Dermis microvascular lymphatic vessel endothelial cell (primary cell): ENCODE measurements at places on chromosomes 6 and 20. TPM values are rescaled to one million over a fixed set of nuclear protein-coding genes. Genes with fewer than 3 reads are reported as not detected.

The PAX1 gene
- not detected in 2 replicates for total RNA-seq

The MROH8 gene
- total RNA-seq, result 0.64 and 1.6 TPM in 2 replicates

The GABRR1 gene
- total RNA-seq, result not detected in 2 replicates

The PRICKLE4 gene
- 6.4 and 9.5 TPM in 2 replicates for total RNA-seq

The GRIK2 gene
- total RNA-seq, result not detected in 2 replicates

The AURKA gene
- 9.7 and 27.5 TPM in 2 replicates for total RNA-seq

The COL21A1 gene
- 0.51 and 1.2 TPM in 2 replicates for total RNA-seq

The GNRH2 gene
- not detected in 2 replicates for total RNA-seq

The RBCK1 gene
- total RNA-seq, result 53.7 and 80.9 TPM in 2 replicates

The PRSS16 gene
- not detected in 2 replicates for total RNA-seq

The TCF15 gene
- 0.76 and 0.77 TPM in 2 replicates for total RNA-seq

The HLA-DRB1 gene
- total RNA-seq, result 0.76 and 2.1 TPM in 2 replicates

The CDH22 gene
- under 0.01 and 0.13 TPM in 2 replicates for total RNA-seq

- DNase-seq, result no peak
Measured at GRCh38 chr20:34243377-34243776, 2.2 kb downstream of the ASIP start.

GRCh38 chr20:16916165-16916564, 168.0 kb downstream of the OTOR start:
- DNase-seq, result no peak

DNA sequence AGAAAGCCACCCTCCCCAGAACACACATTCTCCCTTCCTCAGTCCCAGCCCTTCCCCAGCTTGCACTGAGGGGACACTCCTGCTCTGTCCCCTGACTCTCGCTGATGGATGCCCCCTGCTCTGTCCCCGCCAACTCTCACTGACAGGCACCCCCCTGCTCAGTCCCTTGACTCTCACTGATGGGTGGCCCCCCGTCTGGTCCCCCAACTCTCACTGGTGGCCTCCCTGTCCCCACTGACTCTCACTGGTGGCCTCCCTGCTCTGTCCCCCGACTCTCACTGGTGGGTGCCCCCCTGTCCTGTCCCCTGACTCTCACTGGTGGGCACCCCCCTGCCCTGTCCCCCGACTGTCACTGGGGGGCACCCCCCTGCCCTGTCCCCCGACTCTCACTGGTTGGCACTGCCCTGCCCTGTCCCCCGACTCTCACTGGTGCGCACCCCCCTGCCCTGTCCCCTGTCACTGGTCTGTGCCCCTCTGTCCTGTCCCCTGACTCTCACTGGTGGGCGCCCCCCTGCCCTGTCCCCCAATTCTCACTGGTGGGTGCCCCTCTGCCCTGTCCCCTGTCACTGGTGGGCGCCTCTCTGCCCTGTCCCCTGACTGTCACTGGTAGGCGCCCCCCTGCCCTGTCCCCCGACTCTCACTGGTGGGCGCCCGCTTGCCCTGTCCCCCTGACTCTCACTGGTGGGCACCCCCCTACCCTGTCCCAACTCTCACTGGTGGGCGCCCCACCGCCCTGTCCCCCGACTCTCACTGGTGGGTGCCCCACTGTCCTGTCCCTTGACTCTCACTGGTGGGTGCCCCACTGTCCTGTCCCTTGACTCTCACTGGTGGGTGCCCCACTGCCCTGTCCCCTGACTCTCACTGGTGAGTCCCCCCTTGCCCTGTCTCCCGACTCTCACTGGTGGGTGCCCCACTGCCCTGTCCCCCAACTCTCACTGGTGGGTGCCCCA, 60.9 kb downstream of the GINS1 start:
- no peak for DNase-seq

- DNase-seq, result no peak
Measured at GRCh38 chr6:40931931-40932330, 107.1 kb downstream of the UNC5CL start.

GRCh38 chr6:42627674-42628073, 63.8 kb downstream of the UBR2 start:
- no peak for DNase-seq

- DNase-seq, result no peak
Measured at GRCh38 chr6:137248702-137249101, 29.5 kb upstream of the IFNGR1 start.

GRCh38 chr6:43274916-43275597, 23.0 kb upstream of the SLC22A7 start:
- DNase-seq, result no peak

- DNase-seq, result no peak
Measured at GRCh38 chr6:141264101-141264500, 868.6 kb upstream of the GJE1 start.

DNA sequence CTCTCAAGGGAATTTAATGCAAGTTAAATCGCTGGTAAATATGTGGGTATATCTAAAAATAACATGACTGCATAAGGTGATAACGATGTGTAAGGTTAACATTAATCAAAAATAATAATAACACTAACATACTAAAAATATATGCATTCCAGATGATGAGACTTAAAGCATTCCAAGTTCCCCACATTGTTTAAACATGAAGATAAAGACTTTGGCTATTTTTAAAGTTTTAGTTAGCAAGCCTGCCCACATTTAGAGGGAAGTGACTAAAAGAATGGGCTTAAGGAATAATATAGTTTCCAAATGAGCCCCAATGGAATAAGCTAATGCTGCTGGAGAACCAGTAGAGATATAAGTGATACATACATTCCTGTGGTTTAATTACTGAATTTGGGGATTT, 941.3 kb downstream of the TBC1D32 start:
- DNase-seq, result no peak

DNA sequence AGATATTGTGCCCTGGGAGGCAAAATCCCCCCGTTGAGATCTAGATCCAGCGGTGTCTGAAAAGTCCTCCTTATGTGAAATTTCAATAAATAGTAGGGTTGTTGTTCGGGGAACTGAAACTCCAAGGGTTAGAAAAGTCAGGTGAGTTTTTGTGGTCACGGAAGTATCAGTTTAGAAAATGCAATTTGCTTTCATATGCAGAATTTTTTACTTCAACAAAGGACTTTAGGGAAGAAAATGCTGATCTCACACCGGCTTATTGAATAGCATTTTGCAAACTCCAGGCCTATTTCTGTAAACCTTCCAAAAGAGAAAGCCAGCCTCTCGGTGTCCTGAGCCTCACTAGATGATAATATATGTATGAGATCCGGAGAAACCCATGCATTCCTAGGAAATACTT, 254.7 kb downstream of the TSHZ2 start:
- no peak for DNase-seq

DNA sequence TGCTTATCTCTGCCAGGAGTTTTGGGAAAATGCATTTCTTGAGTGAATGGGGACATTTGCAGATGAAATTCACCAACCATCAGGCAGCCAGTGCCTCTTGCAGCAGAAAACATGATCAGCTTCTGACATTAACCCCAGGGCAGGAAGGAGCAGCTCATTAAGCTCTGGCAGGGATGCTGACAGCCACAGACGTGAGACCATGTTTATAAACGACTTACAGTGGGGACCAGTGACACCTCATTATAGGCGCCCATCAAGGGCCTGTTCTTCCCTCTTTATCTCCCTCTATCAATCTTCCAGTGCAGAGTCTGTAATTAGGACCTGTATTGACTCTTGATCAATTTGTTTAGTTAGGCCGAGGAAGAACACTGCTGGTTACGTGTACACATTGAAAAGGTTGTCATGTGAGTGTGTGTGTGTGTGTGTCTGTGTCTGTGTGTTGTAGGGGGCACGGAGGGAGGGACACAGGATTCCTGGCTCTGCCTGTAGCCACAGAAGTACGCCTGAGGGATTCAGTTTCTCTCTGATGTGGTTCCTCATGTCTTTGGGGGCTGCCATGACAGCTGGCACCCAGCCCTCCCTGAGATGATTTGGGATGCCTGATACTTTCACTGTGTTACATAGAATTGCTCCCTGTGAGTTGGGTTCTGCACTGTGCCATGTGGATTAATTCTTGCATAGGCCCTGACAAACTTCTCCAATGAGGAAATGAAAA, 428.4 kb upstream of the CHD6 start:
- no peak for DNase-seq

- DNase-seq, result no peak
Measured at GRCh38 chr6:42923666-42924065, 5.6 kb upstream of the CNPY3 start.

- no peak for DNase-seq
Measured at GRCh38 chr6:155272353-155273232, 8.8 kb downstream of the CLDN20 start.

DNA sequence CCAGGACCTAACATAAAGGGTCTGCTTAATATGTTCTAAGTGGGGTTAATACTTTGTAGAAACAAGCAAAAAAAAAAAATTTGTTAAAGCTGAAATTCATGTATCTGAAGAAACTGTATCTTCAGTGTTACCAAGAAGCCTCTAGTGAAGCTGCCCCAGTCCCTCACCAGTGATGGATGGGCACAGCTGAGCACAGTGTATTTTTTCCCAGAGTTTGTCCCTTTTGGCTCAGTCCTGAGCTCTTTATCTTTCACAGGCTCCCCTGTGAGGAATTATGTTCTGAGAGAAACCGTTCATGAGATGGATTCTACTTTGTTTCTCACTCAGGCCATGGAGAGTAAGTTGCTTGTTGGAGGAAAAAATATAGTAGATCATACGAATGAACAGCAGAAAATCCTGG, 38.4 kb downstream of the KIF3B start:
- no peak for DNase-seq

DNA sequence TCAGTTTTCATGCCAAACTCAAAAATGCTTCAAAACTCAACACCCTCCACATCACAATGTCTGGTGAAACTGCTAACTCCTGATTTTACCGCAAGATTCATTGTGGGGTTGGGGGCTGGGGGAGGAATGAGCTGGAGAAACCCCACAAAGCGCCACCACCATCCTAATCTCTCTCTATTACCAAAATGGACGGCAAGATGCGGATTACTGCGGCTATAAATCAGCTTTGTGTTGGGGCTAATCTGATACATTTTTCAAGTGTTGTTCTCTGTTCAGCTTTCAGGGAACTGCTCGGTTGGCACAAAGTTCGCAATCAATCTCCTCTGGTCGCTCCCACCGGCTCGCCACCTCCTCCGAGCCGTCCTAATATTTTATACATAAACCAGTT, 83.7 kb downstream of the TMEM242 start:
- DNase-seq, result no peak

DNA sequence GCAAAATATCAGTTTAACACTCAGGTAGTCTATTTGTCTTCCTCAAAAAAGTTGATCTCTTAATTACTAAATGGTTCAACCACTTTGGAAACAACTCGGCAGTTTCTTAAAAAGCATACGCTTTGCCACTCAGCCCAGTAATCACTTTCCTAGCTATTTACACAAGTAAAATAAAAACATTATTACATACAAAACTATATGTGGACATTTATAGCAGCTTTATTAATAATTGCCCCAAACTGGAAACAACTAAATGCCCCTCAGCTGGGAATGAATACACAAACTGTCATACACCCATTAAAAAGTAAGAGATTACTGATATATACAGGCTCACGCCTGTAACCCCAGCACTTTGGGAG, 7.4 kb downstream of the EEF1A1 start:
- no peak for DNase-seq

DNA sequence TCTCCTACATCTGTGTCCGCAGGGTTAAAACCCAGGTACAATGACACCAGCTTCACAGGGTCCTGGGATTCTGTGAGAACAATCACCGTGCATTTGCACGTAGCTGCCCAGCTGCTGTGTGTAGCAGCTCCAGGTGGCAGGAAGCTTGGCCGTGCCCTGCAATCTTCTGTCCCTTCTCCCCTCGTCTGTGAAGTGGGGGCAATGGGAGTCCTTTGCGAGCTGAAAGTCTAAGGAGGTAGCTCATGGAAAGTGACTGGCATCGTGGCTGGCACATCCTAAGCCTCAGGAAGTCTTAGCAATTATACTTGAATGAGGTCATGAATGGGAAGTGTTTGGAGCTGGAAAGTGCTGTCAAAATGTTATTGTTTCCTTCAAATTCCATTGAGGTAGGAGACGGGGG, 137.1 kb downstream of the SMOC2 start:
- DNase-seq, result no peak
